Stimulated activated CD4-positive, alpha-beta T cell treated with anti-CD3 and anti-CD28 coated beads, Interleukin-2, amount 100 ng/mL, for 24 hours (primary cell): ENCODE measurements at places on chromosomes 7 and 10.

GRCh38 chr7:146175716-146176115 lies 59.1 kb downstream of the CNTNAP2 start:
- DNase-seq: no peak

DNA sequence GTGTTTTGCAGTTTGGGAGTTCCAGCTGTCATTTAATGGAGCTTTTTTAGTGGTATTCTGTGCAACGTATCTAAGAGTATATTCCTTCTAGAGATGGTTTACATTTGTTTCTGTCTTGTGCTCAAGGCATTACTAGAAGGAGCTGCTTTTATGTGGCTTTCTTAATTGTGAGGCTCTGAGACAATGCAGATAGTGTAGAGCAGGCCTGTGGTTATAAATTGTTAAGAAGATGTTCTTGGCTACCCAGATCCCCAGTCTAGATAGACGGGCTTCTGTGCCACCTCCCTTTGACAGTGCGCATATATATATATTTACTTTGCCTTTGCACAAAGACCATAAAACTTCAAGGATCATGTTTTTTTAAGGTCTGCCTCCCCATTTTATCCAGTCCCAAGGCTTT lies 160.8 kb upstream of the PODXL start:
- DNase-seq: no peak

- no peak for DNase-seq
These were observed 181.8 kb upstream of the LRRN3 start for GRCh38 chr7:110909117-110909516.

- DNase-seq: no peak
These were observed 46.6 kb upstream of the AQP1 start for GRCh38 chr7:30865076-30865475.

- no peak for DNase-seq
These were observed 41.7 kb upstream of the LOXL4 start for GRCh38 chr10:98309366-98310355.

DNA sequence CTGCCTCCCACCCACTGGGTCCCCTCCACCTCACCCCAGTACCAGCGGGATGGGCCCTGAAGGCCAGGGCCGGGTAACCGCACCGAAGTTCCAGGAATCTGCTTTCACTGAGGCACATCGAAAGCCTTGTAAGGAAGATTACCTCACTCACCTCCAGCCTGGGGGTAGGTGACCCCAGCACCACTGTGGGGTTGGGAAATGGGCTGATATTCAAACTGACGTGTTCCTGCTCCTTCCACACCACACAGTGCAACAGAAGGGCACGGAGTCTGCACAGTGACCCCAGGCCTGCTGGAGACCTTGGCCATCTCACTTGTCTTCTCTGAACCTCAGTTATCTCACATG lies 29.8 kb downstream of the NPS start:
- no peak for DNase-seq

GRCh38 chr10:33416209-33416608 lies 81.7 kb upstream of the NRP1 start:
- DNase-seq: no peak

GRCh38 chr10:79352035-79352877 lies 5.0 kb downstream of the PPIF start:
- no peak for DNase-seq

DNA sequence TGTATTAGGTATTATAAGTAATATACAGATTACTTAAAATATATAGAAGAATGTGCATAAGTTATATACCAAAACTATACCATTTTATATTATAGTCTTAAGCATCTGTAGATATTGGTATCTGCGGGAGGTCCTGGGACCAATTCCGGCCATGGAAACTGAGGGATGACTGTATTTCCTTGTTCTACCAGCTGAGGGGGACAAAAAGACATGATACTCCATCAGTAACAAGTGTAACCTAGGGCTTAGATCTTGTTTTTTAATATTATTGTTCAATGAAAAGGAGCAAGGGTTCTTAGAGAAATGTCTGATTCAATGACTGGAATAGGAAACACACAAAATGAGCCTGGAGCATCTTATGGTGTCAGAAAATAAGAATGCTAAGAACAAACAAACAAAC lies 752.5 kb downstream of the CCSER2 start:
- no peak for DNase-seq

DNA sequence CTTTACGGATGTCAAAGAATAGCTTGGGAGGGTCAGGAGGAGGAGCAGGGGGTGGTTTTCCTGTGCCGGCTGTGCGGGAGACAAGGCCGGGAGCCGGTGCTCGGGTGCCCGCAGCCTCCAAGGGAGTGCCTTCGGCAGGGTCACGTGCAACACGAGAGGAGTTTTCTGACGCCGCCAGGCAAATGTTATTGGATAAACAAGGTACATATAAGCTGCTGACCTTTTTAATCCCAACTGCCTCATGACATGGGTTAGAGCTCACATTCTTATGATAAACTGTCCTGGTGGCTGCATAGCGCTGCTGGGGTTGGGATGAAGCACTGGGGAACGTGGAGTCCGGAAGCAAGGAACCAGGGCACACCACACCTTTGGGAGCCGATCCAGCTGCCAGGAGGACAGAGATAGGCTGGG lies 124.8 kb upstream of the PDLIM1 start:
- DNase-seq: no peak
